ENCODE measurements at places on chromosomes 4 and X. TPM values are rescaled to one million over a fixed set of nuclear protein-coding genes. Genes with fewer than 3 reads are reported as not detected.

MXRA5 gene
- total RNA-seq, result 0.22 TPM

ETDA gene
- total RNA-seq, result not detected

PLXNB3 gene
- 0.03 TPM for total RNA-seq

CHRDL1 gene
- total RNA-seq, result 0.89 TPM

IL2 gene
- not detected for total RNA-seq

CSAG3 gene
- not detected for total RNA-seq

CXCL11 gene
- total RNA-seq, result not detected

PPP2R2C gene
- not detected for total RNA-seq

RIBC1 gene
- 0.39 TPM for total RNA-seq

CLGN gene
- total RNA-seq, result 3.6 TPM

STBD1 gene
- 10.6 TPM for total RNA-seq

ETDB gene
- total RNA-seq, result not detected

HOPX gene
- 4.3 TPM for total RNA-seq
